ENCODE measurements at places on chromosomes 3 and 15.

DNA sequence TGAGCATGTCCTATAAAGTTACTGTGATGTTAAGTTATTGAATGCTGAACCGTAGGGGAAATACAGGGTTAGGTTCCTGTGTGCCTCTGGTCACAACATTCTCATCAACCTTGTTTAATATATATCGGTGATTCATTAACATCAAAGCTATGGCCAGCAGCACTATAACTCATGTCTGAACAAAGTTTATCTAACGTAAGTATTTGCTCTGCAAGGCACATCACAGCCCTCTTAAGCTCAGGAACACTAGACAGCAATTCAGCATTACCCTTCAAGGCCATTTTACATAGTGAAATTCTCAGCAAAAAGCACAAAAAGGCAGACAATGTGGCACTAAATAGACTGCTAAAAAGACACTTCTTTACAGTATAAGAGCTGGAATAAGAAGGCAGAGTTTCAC, 48.2 kb upstream of the FNDC3B start:
- DNase-seq: no peak

- no peak for DNase-seq
Observed at GRCh38 chr3:55790596-55791350, 303.7 kb upstream of the WNT5A start.

DNA sequence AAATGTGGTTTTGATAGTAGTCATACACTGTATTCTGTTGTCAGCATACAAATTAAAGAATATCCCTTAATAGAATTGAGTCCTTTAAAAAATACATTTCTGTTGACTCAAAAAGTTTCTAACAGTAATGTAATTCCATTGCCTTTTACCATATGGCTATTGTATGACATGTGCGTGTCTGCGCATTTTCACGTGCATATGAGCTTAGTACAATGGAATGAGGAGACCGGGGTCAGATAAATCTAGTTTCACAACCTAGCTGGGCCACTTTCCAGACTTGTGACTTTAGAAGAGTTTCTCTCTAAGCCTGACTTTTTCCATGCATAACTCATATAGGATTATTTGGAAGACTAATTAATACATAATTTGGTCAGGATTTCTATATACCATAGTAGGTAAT, 38.7 kb downstream of the ZBTB38 start:
- DNase-seq: no peak

DNA sequence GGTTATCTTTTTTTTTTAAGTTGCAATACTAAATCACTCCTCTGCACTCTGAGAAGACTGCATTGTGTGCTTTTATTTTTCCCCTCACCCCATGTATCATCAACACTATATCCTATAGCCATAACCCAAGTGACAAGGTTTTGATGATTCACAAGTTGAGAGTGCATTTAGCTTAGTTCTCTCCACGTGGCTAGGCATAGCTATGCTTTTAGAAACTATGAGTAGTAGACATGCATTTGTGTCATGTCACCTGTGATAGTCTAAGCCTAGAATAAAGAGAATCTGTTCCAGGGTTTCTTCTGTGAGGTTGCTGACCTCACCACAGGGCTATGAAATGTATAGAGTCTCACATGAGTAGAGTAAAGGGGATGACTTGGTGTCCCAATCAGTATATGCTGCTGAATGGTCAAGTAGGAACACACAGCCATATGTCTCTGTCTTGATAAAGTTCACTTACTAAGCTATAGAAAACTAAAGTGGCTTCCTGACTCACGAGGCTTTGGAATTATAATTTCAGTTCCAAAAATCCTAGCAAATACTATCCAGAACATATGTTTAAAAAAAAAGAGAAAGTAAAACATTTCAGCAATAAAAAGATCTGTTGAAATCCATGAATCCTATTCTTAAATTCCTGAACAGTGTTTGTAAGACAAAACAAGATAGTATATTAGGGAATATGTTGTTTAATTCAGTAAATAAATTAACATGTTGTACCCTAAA, 206.3 kb downstream of the LSAMP start:
- no peak for DNase-seq

DNA sequence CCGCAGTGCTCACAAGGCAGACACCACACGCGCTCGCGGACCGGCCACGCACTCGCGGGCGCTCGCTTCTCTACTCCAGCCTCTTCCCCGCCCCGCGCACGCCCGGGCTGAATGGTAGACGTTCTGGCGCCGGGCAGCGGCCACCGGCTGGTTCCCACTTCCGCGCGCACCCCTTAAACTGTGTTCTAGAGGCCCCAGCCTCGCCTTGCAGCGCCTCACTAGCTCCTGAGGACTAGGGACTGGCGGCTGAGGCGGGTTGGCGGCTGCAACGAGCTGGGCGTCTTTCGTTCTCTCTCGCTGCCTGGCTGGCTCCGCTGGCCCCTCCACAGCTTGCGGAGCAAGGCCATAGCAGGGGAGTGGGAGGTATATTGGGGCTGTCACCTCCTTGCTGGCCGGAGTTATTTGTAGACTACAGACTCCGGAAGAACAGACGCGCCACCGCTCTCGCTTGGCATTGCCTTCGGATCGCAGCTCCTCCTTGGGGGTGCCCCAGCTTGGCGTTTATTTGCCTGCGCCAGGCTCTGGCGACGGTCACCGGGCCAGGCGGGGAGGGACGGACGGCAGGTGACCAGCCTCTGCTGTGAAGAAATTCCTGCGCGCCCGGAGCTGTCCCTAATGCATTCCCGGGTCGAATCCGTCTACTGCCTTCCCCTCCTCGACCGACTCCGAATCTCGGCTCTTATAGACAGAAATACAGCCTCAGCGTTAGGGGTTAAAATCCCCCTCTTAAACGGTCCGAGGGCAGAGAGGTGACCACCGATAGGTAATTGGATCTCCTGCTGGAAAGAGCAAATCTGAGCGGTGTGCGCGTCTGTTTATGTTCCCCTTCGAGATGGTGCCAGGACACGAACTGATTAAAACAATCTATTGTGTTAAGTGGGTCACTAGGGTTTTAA, 1.3 kb downstream of the GREM1 start:
- DNase-seq: no peak

GRCh38 chr3:30130391-30130790, 476.0 kb upstream of the TGFBR2 start:
- no peak for DNase-seq

All from NCI-H2227 treated with DMSO at 0.1 percent for 48 hours (cell line).